Glomerular endothelial cell (primary cell): ENCODE measurements at places on chromosomes 1 and 21. TPM values are rescaled to one million over a fixed set of nuclear protein-coding genes. Genes with fewer than 3 reads are reported as not detected.
A peak's percentile ranks its signal among the peaks of the same experiment; 100 is the strongest.

GRCh38 chr1:217494767-217495166 lies 136.1 kb downstream of the GPATCH2 start:
- DNase-seq: no peak

GRCh38 chr1:15023205-15023604 lies 130.3 kb upstream of the TMEM51 start:
- DNase-seq: no peak

DNA sequence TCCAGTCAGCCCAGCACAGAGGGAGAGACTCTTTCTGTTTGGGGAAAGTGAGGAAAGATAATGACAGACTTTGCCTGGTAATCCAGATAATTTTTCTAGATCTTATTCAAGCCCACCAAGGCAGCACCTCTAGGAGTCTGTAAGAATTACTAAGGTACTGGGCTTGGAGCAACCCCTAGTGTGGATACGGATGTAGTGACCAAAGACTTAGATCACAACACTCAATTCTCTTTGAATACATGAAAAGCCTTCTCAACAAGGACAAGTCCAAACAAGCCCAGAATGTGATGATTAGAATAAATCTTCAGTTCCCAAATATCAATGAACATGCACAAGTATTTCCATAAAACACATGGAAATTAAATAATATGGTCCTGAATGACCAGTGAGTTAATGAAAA lies 206.9 kb downstream of the MRPL39 start:
- no peak for DNase-seq

GRCh38 chr1:100325415-100326324 lies 26.6 kb upstream of the CDC14A start:
- DNase-seq: no peak

DNA sequence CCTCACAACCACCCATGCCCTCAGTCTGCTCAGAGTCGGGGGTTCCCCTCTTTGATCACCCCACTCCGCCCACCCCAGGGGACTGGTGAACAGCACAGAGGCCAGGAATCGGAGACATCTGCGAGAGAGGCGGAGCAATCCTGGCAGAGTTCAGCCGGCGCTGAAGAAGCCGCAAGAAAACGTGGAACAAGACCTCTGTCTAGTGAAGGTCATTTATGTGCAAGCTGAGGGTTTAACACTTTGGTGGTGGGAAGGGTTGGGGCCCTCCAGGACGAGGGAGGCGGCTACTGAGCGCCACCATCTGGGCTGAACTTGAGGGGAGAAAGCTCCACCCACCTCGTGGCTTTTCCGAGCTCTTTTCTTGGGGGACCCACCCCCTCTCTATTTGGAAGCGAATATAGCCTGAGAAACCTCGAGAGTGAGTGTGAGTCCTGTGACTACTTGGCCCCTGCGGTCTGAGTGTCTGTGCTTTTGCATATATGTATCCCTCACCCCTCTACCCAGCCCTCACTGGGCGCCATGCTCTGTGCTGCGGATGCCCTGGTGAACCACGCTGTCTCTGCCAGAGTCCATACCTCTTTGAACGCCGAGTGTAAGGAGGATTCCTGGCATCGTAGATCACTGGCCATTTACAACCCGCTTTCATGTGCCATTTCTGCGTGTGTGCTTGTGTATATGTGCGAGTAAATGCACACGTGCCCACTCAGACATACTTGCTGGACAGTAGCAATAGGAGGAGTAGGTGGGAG lies 1.2 kb upstream of the EPHA10 start:
- DNase-seq: no peak

GRCh38 chr1:218459878-218460711 lies 115.0 kb downstream of the TGFB2 start:
- no peak for DNase-seq

GRCh38 chr1:6263716-6264115 lies 2.8 kb upstream of the GPR153 start:
- DNase-seq: no peak

DNA sequence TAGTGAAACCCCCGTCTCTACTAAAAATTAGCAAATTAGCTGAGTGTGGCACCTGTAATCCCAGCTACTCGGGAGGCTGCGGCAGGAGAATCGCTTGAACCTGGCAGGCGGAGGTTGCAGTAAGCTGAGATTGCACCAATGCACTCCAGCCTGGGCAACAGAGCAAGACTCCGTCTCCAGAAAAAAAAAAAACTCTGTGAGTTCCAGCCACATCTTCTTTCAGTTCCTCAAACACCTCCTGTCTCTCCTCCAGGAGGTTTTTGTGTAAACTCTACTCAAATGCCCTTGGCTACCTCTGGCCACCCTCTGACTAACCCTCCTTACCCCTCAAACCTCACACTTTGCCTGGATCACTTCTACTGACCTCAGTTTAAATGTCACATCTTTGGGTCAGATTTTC lies 38.1 kb downstream of the RCSD1 start:
- DNase-seq: no peak

- no peak for DNase-seq
Measured at GRCh38 chr1:181777812-181778211, 283.7 kb downstream of the ZNF648 start.

GRCh38 chr1:10539411-10540043 lies 64.8 kb downstream of the PEX14 start:
- no peak for DNase-seq

DNA sequence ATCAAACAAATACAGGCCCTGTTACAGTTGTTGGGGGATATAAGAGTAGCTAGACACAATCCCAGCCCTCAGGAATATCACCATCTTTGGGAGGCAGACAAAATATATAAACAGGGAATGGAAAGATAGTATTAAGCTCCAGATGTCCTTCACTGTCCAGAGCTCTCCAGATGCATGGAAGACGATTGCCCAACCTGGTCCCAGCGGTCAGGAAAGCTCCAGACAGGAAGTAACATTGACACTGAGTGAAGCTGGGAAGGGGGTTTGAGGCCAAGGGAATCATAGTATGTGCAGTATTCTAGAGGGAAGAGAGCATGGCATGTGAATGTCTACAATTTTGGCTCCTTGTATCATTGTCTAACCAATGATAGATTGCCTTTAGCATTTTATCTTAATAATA lies 173.9 kb upstream of the HOOK1 start:
- DNase-seq: no peak

DNA sequence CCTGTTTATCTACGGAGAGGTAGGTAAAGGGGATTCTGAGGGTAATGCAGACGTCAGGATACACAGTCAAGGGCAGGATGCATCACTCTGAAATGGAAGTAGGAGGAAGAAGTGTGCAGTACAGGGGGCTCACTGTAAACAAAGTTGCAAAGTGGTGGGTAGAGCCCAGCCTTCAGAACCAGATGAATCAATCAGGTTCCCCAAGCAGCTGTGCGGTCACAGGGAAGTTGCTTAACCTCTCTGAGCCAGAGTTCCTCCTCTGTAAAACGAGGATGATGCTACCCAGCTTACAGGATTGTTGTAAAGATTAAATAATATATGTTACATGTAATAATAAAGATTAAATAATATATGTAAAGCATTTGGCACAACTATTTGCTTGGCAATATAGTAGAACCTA lies 13.5 kb upstream of the MYOM3 start:
- DNase-seq: no peak

DNA sequence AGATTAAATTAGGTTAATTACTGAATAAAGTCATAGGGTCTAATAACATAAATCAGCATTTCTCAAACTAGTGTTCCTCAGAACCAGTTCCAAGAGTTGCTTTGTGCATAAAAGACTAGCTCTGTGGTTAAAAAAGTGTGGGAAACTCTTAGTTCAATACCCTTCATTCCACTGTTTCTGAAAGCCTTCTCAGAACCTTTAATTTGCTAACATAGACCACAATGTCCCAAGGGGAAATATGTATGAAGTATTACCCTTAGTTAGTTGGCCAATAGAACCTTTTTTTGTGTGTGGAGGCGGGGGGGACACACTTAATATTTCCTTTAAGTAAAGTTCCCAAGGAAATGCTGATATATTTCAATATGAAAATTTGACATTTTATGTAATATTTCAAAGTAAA lies 20.4 kb downstream of the ODF2L start:
- no peak for DNase-seq

- DNase-seq: no peak
Measured at GRCh38 chr1:202348005-202348508, 442 bp upstream of the PPP1R12B start.

DNA sequence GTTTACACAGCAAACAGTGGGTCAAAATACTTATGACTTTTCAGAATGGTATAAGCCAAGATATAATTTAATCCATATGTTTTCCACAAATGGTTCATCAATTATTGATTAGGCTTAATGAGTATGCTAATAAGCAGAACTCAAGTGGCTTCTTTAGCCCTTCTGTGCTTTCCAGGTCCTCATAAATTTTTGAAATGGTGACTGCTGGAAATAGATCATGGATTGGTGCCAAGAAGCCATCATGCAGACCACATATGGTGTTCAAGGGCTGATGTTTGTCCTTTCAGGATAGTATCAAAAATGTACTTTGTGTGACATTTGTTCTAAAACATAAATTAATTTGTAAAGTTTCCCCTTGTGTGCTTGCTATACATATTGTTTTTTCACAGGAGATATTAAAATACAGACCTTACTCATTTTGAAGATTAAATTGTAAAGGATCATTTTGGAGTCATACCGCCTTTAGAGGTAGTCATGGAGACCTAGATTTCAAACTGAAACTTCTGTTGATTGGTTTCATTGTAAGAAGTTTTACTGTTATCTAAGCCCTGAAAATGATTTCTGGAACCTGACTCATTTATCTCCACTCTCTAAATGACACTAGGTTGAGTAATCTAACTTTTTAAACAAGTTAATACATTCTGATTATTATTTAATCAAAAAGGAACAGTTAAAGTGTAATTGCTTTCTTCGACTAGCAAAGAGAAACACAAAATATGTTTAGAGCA lies 507.9 kb downstream of the PLA2G4A start:
- no peak for DNase-seq

GRCh38 chr1:9286556-9286955 lies 6.1 kb upstream of the SPSB1 start:
- no peak for DNase-seq

- DNase-seq: no peak
Measured at GRCh38 chr1:246860401-246860800, 71.3 kb downstream of the AHCTF1 start.

- DNase-seq: peak; percentile 44
Measured at GRCh38 chr1:185819798-185820197, 85.6 kb downstream of the HMCN1 start.

DNA sequence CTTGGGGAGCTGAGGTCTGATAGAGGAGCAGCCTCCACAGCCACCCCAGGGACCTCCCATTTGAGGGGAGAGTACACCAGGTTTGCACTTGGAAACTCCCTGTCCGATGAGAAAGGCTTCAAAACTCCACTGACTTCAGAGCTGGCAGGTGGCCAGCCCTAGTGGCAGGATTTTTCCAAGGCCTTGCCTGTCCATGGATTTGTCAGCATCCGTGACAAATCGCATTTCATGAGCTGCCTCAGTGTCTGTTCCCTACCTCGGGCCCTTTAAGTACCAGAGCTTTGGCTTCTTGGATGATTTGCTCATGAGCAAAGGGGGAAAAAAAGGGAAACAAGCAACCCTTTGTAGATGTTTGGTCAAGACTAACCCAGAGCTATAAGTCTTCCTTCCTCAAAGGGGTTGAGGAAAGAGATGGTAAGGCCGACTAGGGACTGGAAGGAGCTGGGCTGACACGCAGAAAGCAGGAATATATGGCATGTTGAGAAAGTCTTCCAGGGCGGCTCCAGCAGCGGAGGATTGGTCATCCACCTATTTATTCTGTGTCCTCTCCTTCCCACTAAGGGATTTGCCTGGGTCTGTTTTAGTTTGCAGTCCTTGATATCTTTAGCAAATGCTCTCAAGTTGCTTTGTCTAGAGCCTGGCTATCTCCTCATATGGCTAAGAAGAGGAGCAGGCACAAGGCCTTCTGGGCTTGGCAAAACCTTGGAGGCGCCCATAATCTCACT lies 2.7 kb upstream of the HSPG2 start:
- peak; percentile 94 for DNase-seq

- no peak for DNase-seq
Measured at GRCh38 chr1:200336901-200337391, 72.9 kb downstream of the ZNF281 start.

- DNase-seq: no peak
Measured at GRCh38 chr1:229538945-229539344, 19.6 kb downstream of the ABCB10 start.

- no peak for DNase-seq
Measured at GRCh38 chr1:101264697-101265096, 27.9 kb downstream of the S1PR1 start.

- DNase-seq: no peak
Measured at GRCh38 chr1:218679391-218679790, 334.3 kb downstream of the TGFB2 start.

- no peak for DNase-seq
Measured at GRCh38 chr1:20339811-20340457, 49.3 kb downstream of the VWA5B1 start.

DNA sequence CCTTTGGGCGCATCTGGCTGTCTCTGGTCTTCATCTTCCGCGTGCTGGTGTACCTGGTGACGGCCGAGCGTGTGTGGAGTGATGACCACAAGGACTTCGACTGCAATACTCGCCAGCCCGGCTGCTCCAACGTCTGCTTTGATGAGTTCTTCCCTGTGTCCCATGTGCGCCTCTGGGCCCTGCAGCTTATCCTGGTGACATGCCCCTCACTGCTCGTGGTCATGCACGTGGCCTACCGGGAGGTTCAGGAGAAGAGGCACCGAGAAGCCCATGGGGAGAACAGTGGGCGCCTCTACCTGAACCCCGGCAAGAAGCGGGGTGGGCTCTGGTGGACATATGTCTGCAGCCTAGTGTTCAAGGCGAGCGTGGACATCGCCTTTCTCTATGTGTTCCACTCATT lies 2.2 kb upstream of the GJB4 start:
- DNase-seq: no peak

GRCh38 chr1:54132495-54132894 lies 20.3 kb downstream of the CDCP2 start:
- DNase-seq: no peak

- no peak for DNase-seq
Measured at GRCh38 chr1:87154384-87154783, 174.3 kb upstream of the LMO4 start.

The A3GALT2 gene
- total RNA-seq: not detected in 2 replicates

The SUSD4 gene
- total RNA-seq: not detected in 2 replicates

The NCAM2 gene
- total RNA-seq: 7.6 and 16.6 TPM in 2 replicates

The AIM2 gene
- not detected in 2 replicates for total RNA-seq

The REG4 gene
- total RNA-seq: not detected in 2 replicates

The FLG gene
- 0.06 and 0.19 TPM in 2 replicates for total RNA-seq

The AUNIP gene
- 0.68 and 1.6 TPM in 2 replicates for total RNA-seq

The SPRR5 gene
- not detected in 2 replicates for total RNA-seq

The ROR1 gene
- 20.7 and 28.5 TPM in 2 replicates for total RNA-seq

The MRPL39 gene
- 22.3 and 40.0 TPM in 2 replicates for total RNA-seq

The WNT2B gene
- 0.48 and 4.4 TPM in 2 replicates for total RNA-seq

The ARID1A gene
- 41.8 and 67.8 TPM in 2 replicates for total RNA-seq

The CGN gene
- total RNA-seq: 0.12 and 0.58 TPM in 2 replicates

The TEKT2 gene
- total RNA-seq: 0.23 TPM in 1 of 2 replicates, not detected in the other

The PLPPR5 gene
- 0.05 and 0.06 TPM in 2 replicates for total RNA-seq

The NBPF26 gene
- total RNA-seq: 7.0 and 7.4 TPM in 2 replicates

The KIRREL1 gene
- 60.3 and 86.7 TPM in 2 replicates for total RNA-seq
